NCI-H146 (cell line): ENCODE measurements at places on chromosomes 7 and 10.

- DNase-seq = no peak
Observed at GRCh38 chr7:43195256-43195655, 82.8 kb downstream of the HECW1 start.

- no peak for DNase-seq
Observed at GRCh38 chr10:132911786-132912097, 30.6 kb downstream of the CFAP46 start.

DNA sequence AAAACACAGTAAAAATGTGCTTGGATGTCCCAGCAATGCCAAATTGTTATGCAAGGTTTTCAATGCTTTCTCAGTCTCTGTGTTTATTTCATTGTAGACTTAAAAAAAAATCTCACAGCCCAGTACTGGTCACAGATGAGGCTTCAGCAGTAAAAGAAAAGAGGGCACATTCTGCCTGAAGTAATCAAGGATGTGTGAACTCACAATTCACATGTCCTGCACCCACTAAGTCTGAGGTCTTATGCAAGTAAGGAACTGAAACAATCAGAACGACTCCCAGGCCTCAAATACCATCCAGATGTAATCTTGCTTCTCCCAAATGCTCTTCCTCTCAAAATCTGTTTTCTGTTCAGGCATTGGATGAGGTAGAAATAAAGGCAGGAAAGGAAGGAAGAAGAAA lies 33.7 kb downstream of the ADRB1 start:
- DNase-seq = no peak

DNA sequence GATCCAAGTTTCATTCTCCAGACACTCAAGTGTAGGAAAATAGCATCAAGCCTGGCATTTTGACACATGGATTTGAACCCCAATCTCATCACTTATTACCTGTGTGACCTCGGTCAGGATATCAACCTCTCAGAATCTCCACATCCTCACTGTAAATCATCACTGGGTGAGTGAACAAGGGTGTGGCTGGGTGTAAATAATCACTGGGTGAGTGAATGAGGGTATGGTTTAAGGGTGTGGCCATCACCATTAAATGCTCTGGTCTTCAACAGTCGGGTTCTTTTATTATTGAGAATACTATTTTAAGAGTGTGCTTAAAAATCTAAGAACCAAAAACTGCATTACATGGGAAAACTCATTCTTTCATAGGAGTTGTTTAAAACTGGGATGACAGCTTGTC lies 200.1 kb downstream of the DOCK4 start:
- no peak for DNase-seq

GRCh38 chr10:71292624-71293445 lies 26.2 kb upstream of the SLC29A3 start:
- DNase-seq = no peak

DNA sequence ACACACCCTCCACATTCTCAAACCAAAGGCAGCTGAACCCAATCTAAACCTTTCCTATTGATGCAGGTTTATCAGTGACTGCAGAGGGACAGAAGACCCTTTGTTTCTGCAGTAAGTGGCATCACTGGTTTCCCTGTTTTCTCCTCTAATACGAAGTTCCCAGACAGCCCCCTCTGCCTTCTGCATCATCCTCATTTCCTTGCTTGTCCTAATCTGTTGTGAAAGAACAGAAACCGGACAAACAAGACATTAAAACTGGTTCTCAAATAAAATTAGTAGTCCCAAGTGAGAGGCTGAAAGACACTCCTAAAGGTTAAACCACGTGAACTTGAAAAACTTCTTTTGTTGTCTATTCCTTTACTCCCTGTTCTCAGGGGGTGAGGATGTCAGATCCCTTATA lies 10.1 kb upstream of the ADRB1 start:
- DNase-seq = no peak

DNA sequence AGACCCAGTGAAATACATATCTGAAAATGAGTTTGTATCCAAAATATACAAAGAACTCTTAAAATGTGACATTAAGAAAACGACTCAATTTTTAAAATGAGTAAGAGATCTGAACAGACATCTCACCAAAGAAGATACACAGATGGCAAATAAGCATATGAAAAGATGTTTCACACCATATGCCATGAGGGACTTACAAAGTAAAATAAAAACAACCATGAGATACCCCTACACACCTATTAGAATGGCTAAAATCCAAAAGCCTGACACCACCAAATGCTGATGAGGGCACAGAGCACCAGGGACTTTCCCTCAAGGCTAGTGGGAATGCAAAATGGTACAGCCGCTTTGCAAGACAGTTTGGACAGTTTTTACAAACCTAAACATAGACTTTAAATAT lies 27.9 kb downstream of the GFRA1 start:
- DNase-seq = no peak
